ENCODE measurements at places on chromosomes 1 and 21.
A peak's percentile ranks its signal among the peaks of the same experiment; 100 is the strongest.

- peak; percentile 77 for DNase-seq
These were observed 787 bp downstream of the PTGFR start for GRCh38 chr1:78491451-78492071.

- peak; percentile 57 for DNase-seq
These were observed 372.5 kb upstream of the ST6GALNAC5 start for GRCh38 chr1:76494807-76495206.

DNA sequence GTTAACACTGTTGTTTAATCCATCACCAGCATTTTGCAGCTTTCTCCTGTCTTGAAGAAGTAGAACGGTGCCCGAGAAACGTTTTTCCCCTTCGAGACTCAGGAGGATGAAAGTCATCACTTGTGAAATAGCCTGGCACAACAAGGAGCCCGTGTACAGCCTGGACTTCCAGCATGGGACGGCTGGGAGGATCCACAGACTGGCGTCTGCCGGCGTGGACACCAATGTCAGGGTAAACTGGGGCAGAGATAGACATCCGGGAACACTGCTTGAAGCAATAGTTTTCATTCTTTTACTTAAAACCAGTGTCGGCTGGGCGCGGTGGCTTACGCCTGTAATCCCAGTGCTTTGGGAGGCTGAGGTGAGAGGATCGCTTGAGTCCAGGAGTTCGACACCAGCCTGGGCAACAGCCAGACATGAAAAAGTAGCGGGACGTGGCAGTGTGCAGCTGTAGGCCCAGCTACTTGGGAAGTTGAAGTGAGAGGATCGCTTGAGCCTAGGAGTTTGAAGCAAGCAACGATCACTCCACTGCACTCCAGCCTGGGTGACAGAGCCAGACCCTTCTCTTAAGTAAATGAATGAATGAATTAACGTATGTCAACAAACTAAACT, 945 bp downstream of the CHAF1B start:
- DNase-seq = peak; percentile 48

DNA sequence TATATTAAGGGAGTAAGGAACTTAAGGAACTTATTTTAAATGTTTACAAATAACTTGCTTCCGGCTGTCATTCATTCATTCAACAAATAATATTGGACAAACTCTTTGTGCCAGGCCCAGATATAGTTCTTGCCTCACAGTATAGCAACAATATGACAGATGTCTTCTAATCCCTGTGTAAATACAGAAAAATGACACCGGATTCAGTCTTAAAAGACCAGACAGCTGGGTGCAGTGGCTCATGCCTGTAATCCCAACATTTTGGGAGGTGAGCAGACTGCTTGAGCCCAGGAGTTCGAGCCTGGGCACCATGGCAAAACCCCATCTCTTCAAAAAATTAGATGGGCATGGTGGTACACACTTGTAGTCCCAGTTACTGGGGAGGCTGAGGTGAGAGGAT, 23.7 kb downstream of the EIF2B3 start:
- DNase-seq = no peak

DNA sequence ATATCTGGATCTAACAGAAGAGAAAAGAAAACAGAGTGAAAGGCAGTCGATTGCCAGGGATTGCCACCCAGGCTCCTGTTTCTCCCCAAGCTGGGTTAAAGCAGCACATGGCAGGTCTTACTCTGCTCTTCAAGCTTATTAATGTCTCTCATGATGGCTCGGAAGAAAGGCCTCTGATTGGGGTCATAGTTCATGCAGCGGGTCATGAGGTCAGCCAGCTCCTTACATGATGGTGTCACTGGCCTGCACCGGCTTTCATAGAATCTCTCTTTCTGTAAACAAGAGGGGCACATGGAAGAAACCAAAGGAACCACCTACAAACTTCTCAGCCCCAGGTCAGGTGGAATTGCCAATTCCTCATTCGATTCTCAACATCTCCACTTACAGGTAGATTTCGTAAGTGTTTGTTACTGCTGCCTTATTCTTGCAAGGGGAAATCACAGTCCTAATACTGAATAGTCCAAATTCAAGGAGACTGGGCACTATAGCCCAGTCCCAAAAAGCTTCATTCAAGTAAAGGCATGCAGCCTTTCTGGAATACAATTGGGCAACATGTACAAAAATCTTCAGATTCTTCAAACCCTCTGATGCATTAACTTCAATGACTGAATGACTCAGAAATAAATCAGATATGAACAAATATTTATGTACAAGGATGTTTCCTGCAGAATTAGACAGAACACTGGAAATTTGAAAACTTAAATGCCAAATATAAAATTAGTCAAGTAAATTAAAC, 96.6 kb downstream of the RAVER2 start:
- peak; percentile 27 for DNase-seq

GRCh38 chr1:111045033-111045722, 81.5 kb upstream of the LRIF1 start:
- DNase-seq = peak; percentile 44

GRCh38 chr1:18409609-18410237, 71.0 kb upstream of the KLHDC7A start:
- no peak for DNase-seq

GRCh38 chr1:1215080-1215676, 1.2 kb upstream of the TNFRSF4 start:
- DNase-seq = no peak

- peak; percentile 36 for DNase-seq
These were observed 84.7 kb downstream of the DISP3 start for GRCh38 chr1:11563560-11564069.

DNA sequence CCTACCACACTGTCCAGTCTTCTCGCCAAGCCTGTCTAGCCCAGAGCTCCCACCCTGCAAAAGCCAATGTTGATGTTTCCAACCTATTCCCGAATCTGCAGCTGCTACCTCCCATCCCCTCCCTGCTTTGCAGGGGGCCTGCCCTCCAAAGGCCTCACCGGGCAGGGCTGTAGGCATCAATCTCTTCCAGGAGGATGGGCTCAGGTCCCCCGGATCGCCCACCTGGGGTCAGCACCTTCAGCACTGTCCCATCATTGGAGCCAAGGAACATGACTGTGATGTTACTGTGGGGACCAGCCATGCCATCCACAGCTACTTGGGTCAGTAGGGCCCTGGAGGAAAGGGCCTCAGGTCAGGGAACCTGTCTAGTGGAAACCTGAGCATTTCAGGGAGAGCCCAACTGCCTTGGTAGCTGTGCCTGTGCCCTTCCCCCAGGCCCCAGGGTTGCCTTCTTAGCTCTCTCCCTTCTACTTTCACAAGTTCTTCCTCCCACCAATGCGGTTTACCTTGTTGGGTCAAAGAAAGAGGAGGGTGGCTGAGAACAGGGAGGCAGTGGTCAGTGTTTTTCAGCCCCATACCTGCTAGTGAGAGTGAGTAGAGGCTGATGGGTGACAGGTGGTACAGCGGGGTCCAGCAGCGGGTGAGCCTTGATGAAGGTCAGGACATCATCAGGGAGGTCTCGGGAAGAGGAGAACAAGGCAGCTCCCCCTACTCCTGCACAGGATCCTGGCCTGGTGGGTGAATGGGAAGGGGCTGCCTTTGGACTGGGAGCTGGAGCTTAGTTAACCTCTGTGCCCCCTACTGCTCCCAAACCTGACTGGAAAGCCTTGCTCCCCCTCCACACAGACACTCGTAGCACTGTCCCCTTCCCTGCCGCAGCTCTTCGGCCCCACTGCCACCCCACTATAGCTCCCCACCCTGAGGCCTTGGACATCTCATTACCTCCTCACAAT, 10.7 kb downstream of the SEMA6C start:
- DNase-seq = no peak

GRCh38 chr1:218735436-218736032, 390.4 kb downstream of the TGFB2 start:
- DNase-seq = peak; percentile 85

DNA sequence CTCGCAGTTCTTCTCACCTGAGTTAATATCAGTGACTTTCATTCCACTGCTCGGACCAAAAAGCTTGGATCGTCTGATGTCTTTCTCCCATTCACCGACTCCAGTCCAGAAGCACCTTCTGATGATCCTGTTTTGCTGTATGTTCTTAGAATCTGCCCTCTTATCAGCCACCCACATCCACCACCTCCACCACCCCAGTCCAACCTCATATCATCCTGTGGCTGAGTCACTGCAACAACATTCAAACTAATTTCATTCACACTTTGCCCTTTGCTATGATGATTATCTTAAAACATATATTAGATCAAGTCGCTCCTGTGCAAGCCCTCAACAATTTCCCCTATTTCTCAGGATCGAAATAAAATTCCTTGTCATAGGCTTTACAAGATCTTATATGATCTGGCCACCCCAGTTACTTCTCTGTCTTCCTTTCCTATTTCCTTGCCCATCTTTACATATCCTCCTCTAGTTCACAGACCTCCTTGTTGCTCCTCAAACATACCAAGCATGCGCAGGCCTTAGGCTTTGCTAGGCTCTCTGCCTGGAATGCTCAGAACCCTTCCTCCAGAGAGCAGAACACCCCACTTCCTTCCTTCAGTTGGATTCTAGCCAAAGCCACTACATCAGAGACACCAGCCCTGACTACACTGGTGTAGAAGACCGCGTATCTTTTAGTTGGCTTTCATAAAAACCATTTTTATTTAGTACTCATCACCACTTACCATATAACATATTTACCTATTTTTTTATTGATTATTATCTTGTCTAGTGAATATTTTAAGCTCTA, 335.7 kb upstream of the GREM2 start:
- DNase-seq = no peak

GRCh38 chr1:216627252-216627651, 96.0 kb downstream of the ESRRG start:
- no peak for DNase-seq

- peak; percentile 43 for DNase-seq
These were observed 164.8 kb downstream of the PLPPR5 start for GRCh38 chr1:98839840-98840239.

GRCh38 chr1:151713874-151714273, 2.7 kb downstream of the CELF3 start:
- no peak for DNase-seq

DNA sequence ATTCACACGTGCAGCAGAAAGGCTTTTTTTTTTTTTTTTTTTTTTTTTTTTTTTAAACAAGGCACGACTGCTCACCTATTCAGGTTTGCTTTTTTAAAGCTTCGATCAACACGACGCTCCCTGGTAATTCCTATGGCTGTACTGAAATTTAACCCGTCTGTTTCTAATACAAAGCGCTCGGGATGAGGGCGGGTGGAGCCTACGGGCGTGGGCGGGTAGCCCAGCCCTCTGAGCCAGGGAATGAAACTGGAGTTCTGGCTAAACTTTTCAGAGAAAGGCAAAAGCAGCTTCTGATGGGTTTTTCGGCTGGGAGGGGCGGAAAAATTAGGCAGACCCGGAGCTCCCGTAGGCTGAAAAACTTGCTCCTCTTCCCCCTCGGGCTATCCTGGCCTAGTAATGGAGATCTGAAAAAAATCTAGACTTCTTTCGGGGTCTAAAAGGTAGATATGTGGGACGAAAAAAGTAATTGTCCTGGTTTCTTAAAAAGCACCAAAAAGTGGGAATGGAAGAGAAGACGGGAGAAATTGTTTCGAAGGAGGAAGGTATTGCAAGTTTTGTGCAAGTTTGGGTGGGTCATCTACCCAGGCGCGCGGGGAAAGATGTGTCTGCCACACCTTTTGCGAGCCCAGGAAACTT, 7.4 kb downstream of the NR5A2 start:
- peak; percentile 67 for DNase-seq

DNA sequence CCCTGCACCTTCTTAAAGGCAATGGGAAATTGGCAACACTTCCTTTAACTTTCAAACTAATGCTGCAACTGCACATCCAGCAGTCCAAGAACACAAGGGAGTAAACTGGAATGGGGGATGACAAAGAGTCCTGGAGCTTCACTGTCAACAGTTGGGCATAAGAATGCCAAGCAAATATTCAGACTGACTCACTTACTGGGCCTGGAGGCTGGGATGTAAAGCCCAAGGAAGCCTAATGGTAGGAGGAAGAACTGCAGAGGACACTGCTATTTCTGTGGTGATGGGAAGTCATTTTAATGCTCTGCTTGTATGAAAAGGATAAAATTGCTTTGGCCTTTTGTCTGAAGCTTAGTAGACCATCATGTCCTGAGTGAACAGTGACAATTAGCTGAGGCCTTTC, 15.7 kb upstream of the DMRTA2 start:
- DNase-seq = peak; percentile 48

GRCh38 chr1:46699666-46700065, 19.2 kb downstream of the EFCAB14 start:
- no peak for DNase-seq

- DNase-seq = no peak
These were observed 28.4 kb downstream of the SDC3 start for GRCh38 chr1:30879940-30880677.

GRCh38 chr1:196423612-196424011, 184.6 kb downstream of the KCNT2 start:
- no peak for DNase-seq

DNA sequence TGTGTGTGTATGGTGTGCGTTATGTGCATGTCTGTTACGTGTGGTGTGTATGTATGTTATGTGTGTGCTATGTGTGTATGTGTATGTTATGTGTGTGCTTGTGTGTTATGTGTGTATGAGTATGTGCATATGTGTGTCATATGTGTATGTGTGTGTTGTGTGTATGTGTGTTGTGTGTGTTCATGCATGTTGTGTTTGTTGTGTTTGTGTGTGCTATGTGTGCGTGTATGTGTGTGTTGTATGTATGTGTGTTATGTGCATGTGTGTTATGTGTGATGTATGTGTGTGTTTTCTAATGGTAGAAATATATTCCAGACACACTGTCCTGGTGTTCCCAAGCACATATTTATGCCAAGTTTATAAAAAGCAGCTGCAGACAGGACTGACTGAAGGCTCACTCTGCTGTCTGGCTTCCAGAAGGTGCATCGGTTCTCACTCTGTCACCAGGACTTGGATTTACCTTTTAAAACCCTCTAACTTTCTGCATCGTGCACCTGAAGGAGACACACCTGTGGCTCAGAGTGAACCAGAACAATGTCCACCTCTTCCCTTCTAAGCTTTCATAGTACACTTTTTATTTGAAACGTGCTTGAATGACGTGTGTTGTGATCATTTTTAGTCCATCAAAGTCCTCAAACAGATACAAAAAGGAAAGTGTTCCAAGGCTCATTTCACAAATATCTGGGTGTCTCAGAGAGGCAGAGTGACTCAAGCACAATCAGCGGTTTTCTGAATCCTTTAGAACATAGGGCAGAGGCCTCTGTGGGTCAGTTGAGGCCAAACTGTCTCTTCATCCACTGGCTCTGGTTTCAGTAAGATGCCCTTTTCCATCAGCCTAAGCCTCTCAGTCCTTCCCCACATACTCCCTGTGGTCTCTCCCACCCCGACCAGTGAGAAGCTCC, 49.9 kb downstream of the TOMM20 start:
- DNase-seq = peak; percentile 86

- no peak for DNase-seq
These were observed 281.6 kb downstream of the PLA2G4A start for GRCh38 chr1:187110351-187110750.

- peak; percentile 75 for DNase-seq
These were observed 15.5 kb downstream of the CAMTA1 start for GRCh38 chr1:6800745-6801144.

Measured in GM23248 (cell line).